AG10803 (cell line): ENCODE measurements at places on chromosomes 16 and 17.

DNA sequence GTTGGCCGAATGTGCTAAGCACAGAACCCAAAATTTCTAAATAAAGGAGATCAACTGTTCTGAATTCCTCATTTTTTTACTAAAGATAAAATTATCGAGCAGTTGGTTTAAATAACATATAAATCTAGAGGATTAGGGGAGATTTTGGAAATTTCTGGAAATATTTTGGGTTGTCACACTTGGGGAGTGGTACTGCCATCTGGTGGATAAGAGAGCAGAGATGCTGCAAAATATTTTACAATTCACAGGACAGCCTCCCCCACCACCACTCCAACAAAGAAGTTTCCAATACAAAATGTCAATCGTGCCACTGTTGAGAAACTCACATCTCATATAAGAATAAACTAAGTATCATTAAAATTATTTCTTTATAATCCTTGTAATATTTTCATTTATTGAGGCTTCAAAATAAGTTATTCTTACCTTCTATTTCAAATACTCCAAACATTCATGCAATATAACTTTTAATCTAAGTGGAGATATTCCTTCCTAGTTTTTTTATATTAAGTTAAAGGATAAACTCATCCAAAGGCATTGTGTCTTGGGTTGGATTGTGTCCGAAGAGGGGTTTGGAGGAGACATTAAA is 17.0 kb upstream of the ABCA8 start:
- DNase-seq, result peak; percentile 47

GRCh38 chr17:2805961-2806360 is 9.7 kb downstream of the RAP1GAP2 start:
- DNase-seq, result no peak

- no peak for DNase-seq
Observed at GRCh38 chr16:55261301-55261700, 62.7 kb upstream of the IRX6 start.

DNA sequence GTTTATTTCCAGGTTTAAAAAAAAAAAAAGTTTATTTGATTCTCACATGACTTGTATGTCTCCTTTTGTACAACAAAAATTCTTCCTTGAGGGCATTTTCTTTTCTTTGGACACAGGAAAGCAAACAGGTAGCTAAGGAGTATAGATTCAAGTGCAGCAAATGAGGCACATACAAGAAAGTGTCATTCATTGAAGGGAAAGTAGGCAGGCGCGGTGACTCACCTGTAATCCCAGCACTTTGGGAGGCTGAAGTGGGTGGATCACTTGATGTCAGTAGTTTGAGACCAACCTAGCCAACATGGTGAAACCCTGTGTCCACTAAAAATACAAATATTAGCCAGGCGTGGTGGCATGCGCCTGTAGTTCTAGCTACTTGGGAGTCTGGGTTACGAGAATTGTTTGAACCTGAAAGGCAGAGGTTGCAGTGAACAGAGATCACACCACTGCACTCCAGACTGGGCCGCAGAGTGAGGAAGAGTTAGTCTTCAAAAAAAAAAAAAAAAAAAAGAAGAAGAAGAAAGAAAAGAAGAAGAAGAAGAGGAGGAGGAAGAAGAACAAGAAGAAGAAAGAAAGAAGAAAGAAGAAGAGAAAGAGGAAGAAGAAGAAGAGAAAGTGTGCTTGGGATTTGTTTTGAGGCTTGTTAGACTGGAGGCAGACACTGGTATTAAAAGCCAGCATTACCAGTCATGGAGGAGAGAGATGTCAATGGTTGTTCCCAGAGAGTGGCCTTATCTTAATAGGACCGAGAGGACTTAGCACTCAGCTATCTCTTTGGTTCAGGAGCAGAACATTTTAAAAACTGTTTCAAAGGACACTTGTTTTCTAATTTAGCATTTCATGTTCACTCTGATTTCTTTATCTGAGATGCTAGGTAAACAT is 19.7 kb downstream of the GINS3 start:
- DNase-seq, result no peak

- no peak for DNase-seq
Observed at GRCh38 chr17:66965801-66966262, 1.3 kb downstream of the CACNG4 start.

GRCh38 chr17:3003296-3004149 is 59.9 kb downstream of the OR1D5 start:
- no peak for DNase-seq

GRCh38 chr16:3155972-3156371 is 21.1 kb downstream of the ZNF213 start:
- no peak for DNase-seq

DNA sequence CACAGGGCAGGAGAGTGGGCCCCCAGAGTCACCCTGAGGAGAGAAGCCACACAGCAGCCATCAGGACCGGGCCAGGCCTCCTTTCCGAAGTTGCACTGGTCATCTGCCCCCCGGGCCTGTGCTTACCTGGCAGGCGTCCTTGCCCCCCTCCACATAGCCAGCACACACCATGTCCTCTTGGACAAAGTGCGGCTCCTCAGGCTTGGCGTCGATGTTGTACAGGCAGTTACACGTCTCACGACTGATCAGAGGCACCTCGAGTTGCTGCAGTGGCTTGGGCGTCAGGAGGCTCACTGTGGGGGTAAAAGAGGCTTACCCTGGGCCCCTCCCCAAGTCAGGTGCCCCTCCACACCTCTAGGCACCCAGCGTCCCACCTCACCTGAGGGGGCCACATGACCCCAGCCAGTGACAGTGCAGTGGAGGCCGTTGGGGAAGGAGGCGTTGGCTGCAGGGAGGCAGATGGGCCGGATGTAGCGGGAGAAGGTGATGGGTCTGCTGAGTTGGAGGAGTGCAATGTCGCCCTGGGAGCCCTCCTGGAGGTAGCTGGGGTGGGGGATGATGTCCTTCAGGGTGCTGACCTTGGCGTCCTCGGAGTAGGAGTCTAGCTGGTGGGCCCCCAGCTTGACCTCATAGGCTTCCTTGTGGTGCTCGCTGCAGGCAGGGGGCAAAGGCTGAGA is 3.1 kb downstream of the PRSS8 start:
- no peak for DNase-seq

- DNase-seq, result no peak
Observed at GRCh38 chr17:27518048-27518447, 61.8 kb downstream of the KSR1 start.

DNA sequence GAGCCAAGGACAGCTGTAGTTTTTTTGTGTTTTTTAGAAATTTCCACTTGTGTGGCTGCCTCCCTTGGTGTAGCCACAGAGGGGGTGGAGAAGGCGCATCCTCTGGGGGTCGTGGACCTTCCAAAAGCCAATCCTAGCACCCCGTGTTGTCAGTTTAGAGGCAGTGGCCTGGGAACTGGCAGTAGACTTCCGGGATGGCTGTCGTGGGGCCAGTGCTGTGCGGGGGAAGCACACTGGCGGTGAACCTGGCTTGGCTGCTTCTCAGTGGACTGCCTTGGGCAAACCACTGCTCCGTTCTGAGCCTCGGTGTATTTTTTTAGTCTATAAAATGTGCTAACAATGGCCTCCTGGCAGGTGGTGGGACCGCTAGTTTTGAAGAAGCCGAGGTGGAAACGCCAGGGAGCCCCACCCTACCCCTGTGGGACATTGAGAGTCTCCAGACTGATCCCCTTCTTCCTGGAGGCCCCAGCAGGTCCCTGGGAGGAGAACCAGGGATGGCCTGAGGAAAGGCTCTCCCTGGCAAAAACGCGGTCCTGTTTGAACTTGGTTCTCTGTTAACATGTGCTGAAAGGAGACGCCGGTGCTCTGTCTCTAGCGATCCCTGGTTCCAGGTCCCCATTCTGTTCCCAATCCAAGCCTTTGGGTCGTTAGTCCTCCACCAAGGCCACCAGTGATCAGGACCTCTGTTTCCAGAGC is 125.7 kb downstream of the CMIP start:
- DNase-seq, result no peak

- no peak for DNase-seq
Observed at GRCh38 chr17:33229499-33229898, 63.6 kb downstream of the ASIC2 start.

- DNase-seq, result no peak
Observed at GRCh38 chr17:72950242-72950931, 142.1 kb downstream of the SLC39A11 start.

DNA sequence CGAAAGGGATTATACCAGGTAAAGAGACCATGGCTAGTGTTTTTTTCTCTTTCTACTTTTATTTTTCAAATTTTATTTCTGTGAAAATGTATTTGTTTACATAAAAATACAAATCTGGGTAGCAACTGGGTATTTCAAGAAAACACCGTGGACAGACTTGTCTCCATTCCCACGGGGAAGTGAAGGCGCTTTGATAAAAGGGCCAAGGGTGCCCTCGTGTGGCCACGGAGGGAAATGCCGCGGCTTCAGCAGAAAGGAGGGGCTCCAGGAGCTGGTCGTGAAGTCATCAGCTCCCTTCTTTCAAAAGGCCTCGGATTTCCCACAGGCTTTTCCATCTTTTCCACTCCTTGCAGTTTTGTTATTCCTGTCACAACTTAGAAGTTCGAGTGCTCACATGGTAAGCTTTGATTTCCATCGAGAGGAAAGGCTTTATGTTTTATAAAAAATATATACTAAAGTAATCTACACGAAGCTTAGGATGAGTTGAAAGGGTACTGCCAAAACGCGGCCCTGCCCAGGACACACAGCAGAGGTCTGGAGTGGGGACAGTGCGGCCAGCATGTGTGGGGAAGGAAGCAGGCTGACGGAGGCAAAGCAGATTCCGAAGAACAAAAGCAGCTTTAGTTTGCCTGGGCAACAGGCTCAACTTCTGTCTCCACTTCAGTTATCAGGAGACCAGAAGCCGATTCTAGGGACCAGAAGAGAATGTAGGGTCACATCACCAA is 15.3 kb upstream of the MNT start:
- peak; percentile 85 for DNase-seq

DNA sequence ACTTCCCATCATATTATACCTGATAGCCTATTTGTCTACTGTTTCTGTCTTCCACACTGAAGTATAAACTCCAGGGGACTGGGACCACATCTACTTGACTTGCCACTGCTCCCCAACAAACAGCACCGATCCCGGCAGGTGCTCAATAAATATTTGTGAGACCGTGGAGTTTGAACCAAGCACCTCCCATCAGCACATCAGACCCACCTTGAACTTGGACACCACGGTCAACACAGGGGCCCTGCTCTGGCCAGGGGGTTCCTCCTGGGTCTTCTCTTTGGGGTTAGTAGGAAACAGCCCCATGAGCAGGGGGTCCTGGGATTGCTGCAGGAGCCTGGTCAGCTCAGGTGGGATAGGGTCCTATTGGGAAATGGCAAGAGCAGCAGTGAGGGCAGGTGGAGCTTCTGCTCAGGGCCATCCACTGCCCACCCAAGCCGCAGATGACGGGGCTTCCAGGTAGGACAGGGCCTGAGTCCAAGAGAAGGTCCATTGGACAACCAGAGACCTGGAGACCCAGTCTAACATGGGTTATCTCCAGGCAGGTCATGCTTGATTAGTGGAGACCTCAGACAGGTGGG is 19.9 kb downstream of the ZNHIT3 start:
- DNase-seq, result no peak

GRCh38 chr17:45752246-45752645 is 31.9 kb upstream of the CRHR1 start:
- no peak for DNase-seq

DNA sequence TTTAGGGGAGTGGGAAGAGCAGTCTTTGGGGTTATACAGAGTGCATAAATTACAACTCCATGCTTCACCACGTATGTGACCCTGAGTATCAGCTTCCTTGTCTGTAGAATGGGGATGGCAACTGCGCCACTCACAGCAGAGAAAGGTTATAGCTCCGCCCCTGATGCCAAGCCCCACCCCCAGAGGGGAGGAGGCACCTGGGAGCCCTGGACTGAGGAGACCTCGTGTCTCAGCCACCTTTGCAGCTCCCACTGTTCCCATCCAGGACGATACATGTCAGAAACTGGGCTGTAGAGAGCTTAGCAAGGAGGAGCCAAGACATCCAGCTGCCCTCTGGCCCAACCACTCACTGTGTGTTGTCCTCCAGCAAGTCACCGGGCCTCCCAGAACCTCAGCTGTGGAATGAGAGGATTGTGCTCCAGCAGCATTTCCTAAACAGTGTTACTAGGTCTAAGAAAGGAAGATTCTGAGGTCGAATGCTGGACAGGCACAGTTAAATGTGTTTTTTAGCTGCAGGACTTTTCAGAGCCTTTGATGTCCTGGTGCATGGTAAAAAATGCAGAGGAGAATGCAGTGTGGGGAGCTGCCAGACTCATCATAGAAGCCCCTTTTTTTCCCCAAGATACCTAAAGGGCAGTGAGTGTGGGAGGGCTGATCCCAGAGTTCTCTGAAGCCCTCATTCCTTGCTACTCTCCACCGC is 49.4 kb downstream of the BEAN1 start:
- no peak for DNase-seq

GRCh38 chr17:29063992-29064391 is 21.1 kb downstream of the PIPOX start:
- no peak for DNase-seq

DNA sequence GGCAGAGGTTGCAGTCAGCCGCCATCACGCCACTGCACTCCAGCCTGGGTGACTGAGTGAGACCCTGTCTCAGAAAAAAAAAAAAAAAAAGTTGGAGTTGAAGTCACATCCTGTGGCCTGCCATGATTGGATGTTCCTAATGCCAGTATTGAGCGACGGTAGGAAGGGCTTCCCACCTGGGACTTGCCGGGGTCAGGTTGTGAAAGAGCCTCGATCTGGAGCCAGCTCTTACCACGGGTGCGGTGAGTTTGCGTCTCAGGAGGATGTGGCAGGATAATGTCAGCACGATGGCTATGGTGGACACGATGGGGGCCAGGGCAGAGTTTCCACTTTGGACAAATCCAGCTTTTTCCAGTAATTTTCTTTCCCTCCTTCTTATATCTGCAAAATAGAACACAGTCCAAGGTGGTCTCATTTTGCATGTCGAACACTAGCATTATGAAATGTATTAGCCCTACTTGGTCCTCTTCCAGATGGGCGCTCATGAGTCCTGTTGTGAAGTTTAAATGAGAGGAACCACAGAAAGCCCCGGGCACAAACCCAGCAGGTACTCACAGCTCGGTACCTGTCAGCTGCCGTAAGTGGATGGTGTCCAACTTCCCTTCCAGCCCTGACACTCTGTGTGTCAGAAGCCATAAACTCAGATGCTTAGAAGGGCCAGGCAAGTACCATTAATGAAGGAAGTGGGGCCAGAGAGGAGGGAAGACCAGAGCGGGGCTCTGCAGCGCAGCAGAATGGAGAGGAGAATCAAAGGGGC is 22.2 kb downstream of the ABCC12 start:
- no peak for DNase-seq

- peak; percentile 29 for DNase-seq
Observed at GRCh38 chr16:83744441-83744981, 63.3 kb upstream of the HSBP1 start.

DNA sequence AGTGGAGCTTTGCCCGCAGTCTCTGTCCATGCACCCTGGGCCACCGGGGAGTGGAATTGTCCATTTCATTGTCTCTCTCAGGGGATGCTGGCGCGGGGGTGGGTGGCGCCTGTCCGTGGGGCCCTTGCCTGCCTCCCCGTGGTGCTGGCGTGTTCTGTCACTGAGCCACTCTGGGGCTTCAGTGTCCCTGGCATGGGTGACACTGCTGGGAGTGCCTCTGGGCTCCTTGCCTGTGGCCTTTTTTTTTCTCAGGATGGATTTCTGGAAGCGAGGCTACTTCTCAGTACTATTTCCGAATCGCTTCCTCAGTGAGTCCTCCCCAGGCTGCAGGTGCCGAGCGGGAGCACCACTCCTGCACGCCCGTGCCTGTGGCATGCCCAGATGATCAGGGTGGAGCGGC is 55.0 kb downstream of the PDPK1 start:
- no peak for DNase-seq
